ENCODE measurements at places on chromosomes 5 and 9. TPM values are rescaled to one million over a fixed set of nuclear protein-coding genes. Genes with fewer than 3 reads are reported as not detected.

ADAMTS16 gene
- total RNA-seq, result not detected

ROPN1L gene
- total RNA-seq, result 3.1 TPM

SLC6A19 gene
- not detected for total RNA-seq

ANGPTL2 gene
- not detected for total RNA-seq

RPL37 gene
- total RNA-seq, result 1,565 TPM

ATP10B gene
- not detected for total RNA-seq

SAXO1 gene
- total RNA-seq, result not detected

GTF3C5 gene
- 87.9 TPM for total RNA-seq

PRRC2B gene
- total RNA-seq, result 303 TPM

CCNO gene
- not detected for total RNA-seq

PGGT1B gene
- 44.5 TPM for total RNA-seq

INIP gene
- 46.5 TPM for total RNA-seq

TCF7 gene
- 271 TPM for total RNA-seq

GBA2 gene
- 42.8 TPM for total RNA-seq

OLFML2A gene
- total RNA-seq, result not detected

Data from activated CD4-positive, alpha-beta T cell treated with anti-CD3 and anti-CD28 coated beads, Interleukin-2, amount 10 ng/mL, durations not matched to agents 7 days and 5 days (primary cell).